ENCODE measurements at places on chromosomes 16 and 17.

DNA sequence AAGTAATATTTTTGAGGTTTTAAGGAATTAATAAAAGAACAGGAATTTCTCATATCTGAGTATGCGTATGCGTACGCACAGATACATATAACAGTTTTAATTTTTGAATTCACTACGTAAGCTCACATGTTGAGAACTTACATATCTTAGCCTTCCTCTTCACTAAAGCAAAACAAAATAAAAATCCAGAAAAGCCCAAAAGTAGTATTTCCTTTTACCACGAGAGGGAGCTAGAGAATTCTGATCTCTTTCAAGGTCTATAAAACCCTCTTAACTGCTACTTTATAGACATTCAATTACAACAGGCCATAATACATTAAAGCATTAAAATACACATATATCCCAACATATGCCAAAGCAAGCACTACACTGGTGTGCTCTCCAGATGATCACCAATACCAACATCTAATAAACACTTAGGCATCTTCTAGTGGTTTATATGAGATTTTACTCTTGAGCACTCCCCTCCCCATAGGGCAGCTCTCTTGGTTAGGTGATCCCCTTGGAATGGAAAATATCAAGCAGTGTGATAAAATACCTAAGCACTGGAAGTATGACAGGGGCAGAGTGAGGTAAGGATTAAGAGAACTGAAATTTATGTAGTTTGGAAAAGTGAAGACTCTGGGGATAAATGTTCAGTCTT, 94.0 kb downstream of the SKAP1 start:
- DNase-seq: no peak

DNA sequence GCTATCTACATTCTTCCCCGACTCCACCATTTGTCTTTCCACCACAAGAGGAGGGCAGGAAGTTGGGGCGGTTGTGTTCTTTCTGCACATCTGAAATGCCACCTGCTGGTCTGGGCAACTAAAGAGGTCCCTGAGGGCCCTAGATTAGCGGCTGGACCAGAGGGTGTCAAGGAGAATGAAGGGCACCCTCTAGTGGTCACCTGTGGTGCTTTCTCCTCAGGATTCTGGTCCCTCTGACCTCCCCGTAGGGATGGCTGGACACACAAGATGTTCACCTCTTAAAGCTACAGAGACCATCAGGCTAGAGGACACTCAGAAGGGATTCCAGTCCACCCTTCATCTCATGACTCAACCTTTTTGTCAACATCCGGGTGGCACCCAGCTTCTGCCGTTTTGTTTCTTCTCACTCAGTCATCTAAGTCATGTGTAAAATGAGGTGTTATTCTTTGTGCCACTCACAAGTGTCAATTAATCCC, 2.9 kb upstream of the SCIMP start:
- DNase-seq: peak; percentile 59

- no peak for DNase-seq
These were observed 10.2 kb upstream of the FBF1 start for GRCh38 chr17:75950855-75951554.

GRCh38 chr16:11205065-11205699, 50.8 kb downstream of the SOCS1 start:
- DNase-seq: no peak
